Jurkat, Clone E6-1 (cell line): ENCODE measurements at places on chromosomes 2 and 18.

- DNase-seq: no peak
Measured at GRCh38 chr2:179488563-179488962, 223.9 kb upstream of the SESTD1 start.

GRCh38 chr2:224869601-224870233 lies 153.6 kb upstream of the CCDC195 start:
- DNase-seq: no peak

GRCh38 chr2:85998071-85998991 lies 107.4 kb downstream of the POLR1A start:
- DNase-seq: no peak

- peak; percentile 51 for DNase-seq
Measured at GRCh38 chr18:57561728-57562423, 24.6 kb downstream of the FECH start.

DNA sequence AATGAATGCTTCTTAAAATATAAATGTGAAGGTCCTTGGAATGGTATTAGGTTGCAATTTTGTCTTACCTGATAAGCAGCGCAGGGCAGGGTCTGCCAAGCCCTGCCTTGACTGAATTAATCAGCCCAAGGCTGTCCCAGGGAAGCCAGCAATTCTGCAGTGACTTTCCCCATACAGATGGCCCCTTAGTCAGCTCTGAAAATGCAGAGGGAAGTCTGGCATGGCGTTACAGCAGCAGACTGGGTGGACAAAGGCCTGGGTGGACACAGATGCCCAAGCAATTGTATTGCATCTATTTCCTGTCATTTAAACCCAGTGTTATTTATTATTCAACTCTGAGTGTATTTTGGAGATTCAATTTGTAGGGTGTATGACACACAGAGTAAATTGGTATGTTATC lies 56.6 kb upstream of the NOL4 start:
- DNase-seq: no peak

GRCh38 chr2:164599954-164600589 lies 21.2 kb downstream of the GRB14 start:
- DNase-seq: peak; percentile 64

DNA sequence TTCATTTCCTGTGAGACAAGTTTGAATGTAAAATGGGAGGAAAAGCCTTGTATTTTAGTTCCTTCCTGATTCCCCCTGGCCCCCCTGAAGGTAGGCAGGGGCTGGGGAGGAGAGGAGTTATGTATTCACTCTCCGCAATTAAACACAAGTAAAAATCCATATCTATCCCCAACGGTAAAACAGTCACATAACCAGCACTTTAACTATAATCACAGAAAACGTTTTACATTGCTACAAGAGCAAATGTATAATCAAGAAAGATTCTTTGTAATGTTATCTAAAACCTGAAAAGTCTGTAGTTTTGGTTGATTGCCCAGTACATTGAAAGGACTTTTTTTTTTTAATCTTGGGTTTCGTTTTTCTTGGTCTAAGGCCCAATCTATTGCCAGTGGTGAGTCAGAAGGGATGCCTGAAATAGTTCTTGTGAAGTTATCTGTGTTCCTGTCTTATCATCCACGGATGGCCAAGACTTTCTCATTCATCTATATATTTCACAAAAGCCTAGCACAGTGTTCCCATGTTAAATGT lies 34.5 kb upstream of the CCNYL1 start:
- no peak for DNase-seq

- no peak for DNase-seq
Measured at GRCh38 chr2:46471-47345, at the start of gene FAM110C. FAM110C (minus strand) TSS chr2:46505; CDS start chr2:46385, 120 bp downstream.

DNA sequence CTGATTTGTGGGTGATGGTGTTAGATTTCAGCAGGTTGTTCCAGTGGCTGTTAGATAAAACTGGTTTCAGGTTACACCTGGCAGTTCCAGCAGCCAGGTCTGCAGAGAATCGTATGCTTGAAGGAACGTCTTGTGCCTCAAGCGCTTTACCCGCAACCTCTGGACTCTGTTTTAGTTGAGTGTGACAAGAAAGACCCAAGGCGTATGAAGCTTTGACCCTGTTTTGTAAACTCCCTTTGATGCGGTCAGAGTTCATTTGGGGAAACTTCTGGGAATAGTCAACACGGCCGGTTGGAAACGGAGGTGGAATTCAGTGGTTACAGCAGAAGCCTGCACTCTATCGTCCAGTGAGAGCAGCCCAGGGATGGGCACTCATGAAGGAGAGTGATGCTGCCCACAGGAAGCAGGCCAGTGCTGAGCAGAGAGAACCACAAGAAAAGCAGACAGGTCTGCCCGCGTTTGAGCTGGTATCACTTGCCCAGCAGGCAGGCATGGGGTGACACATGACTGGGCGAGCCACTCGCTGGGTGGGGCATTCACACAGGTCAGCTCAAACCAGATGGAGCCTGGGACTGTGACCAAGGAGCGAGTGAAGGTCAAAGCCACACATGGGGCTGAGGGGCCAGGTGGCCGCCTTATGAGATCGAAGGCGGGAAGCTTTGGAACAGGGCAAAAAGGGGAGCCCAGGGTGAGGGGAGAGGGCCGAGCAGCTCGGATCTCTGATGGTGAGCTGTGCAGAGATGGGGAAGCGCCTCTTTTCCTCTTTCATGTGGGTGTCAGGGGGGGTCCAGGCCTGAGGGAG lies 99.6 kb upstream of the MBOAT2 start:
- DNase-seq: no peak
